ENCODE measurements at places on chromosomes 4 and X.

DNA sequence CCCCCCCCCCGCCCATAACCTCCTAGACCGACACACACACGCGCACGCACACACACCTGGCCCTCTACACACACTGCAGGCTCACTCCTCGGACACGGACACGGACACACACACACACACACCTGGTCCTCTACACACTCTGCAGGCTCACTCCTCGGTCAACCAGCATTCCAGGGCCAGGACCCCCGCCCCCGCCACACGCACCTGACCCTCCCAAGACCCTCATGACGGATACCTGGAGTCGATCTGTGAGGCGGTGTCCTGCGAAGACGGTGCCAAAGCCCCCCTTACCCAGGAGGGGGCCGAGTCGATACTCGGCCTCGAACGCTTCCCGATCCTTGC, 552 bp downstream of the PIM2 start:
- no peak for DNase-seq

DNA sequence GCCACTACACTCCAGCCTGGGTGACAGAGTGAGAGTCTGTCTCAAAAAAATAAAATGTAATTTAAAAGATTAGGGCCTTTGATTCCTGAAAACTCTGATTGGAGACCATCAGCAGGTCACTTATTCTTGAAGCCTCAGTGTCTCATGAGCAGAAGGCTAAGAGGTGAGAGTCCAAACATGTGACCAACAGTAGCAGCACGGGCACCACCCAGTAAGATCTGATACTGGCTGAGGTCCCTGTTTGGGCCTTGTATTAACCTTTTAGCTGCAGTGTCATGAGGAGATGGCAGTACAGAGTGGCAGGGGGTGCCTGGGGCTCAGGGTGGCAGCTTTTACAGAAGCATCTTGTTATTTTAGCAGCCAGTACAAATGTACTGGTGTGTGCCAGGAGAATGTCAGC, 89.3 kb downstream of the FHDC1 start:
- DNase-seq: no peak

DNA sequence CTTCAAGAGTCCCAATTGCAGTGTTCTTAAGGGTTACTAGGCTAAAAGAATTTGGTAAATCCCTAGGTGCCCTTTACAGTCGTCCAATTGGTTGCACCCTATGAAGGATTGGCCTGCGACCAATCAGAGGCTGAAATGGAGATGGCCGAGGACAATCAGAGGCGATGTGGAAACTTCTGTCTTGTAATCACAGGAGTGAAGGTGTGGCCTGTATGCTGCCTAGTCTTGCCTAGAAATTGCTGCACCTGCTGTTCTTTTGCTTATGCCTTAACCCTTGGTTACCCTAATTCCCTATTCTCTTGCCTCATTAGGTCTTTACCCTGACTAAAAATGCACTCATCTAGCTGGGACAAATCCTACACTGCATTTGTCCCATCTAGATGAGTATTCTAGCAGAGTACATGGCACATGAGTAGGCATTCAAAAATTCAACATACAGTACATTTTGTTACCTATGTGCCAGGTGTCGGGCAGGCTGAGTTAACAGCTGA, 1.0 kb upstream of the DCK start:
- DNase-seq: peak; percentile 36

DNA sequence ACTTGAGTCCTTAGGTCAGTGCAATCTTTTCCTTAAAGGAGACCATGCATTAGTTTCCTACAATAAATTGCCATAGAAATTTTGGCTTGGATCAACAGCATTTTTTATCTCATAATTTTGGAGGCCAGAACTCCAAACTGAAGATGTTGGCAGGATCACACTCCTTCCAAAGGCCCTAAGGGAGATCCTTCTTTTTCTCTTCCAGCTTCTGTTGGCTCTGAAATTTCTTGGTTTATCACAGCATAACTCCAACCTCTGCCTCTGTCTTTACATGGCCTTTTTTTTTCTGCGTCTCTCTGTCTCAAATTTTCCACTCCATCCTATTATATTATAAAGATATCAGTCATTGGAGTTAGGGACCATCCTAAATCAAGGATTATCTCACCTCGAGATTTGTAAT, 282.2 kb downstream of the STIM2 start:
- DNase-seq: no peak

- no peak for DNase-seq
Measured at GRCh38 chrX:20284992-20285391, 18.3 kb upstream of the RPS6KA3 start.

DNA sequence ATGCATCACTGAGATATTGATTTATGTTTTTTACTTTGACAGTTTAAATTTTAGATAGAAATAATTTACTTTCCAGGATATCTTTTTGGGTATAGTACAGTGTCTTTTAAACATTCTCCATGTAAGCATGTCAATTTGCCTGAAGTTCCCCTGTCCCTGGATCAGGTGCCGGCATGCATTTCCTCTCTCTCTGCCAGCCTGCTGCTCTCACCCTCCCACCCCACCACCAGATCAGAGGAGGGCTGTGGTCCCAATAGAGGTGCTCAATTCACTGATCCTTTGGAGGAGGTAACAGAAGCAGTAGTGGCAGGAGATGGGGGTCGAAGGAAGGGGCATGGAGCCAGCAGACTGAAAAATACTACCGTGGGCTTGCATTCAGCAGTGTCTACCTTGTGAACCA, 28.3 kb upstream of the DSPP start:
- DNase-seq: no peak

DNA sequence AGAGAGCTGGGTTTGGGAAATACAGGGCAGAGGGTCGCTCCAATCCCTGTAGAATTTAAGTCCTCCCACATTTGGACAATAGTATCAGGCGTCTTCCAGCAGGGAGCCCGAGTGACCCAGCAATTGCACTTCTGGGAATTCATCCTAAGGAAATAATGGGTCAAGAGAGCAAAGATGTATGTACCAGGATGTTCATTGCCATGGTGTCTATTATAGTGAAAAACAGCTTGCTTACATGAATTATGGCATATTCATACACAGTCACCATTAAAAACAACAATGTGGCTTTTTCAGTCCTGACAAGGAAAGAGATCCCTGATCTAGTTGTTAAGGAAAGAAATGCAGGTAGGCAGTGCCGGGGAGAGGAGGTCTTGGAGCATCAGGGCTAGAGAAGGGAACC, 167.7 kb downstream of the PJA1 start:
- DNase-seq: no peak

DNA sequence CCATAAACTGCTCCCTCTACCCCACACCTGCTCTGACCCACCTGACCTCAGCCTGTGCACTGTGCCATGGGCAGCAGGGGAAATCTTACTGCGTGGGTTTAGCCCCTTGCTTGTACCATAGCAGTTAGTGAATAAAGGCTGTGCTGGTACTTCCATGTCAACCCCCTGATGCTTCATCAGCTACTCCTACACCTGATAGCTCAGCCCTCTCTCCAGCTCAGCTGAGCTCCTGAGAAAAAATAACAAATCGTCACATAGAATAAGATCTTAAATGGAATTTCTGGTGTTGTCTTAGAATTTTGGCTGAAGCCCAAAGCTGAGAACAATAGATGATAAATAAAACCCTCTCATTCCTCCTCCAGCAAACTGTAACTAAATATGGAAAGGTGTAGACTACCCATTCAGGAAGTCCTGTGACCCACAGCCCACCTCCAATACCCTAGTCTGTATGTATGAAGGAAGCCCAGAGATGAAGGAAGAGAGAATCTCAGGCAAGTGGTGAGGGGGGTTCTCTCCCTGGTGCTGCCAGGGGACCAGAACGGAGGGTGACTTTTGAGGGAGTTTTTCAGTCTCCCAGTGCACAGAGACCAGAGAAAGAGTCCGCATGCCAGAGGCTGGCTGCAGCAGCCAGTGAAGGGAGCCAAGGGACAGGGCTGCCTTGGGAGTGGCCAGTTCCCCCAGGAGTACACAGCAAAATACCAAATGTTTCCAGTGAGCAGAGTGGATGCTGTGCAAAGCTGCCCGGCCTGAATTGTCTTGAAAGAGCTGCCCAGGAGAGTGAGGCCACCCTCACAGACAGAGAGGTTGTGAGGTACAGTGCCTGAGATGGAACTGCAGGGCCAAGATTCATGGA, 227.3 kb downstream of the QDPR start:
- no peak for DNase-seq

GRCh38 chr4:8507196-8507570, 66.6 kb downstream of the TRMT44 start:
- no peak for DNase-seq

GRCh38 chr4:187883049-187883448, 112.5 kb upstream of the ZFP42 start:
- no peak for DNase-seq

All from activated CD4-positive, alpha-beta memory T cell treated with anti-CD3 and anti-CD28 coated beads for 36 hours (primary cell).